ENCODE measurements at places on chromosomes 16 and 17. TPM values are rescaled to one million over a fixed set of nuclear protein-coding genes. Genes with fewer than 3 reads are reported as not detected.
A peak's percentile ranks its signal among the peaks of the same experiment; 100 is the strongest.

Gene CCNF
- 31.4 TPM for total RNA-seq

Gene UMOD
- total RNA-seq, result not detected

Gene BRD7
- total RNA-seq, result 38.4 TPM

Gene TNFSF12
- total RNA-seq, result 24.2 TPM

Gene C16orf89
- not detected for total RNA-seq

Gene SMPD3
- total RNA-seq, result 0.06 TPM

Gene NOG
- total RNA-seq, result 30.6 TPM

Gene IRX3
- total RNA-seq, result not detected

Gene SCNN1B
- total RNA-seq, result 4.1 TPM

Gene PHF23
- 20.8 TPM for total RNA-seq

DNA sequence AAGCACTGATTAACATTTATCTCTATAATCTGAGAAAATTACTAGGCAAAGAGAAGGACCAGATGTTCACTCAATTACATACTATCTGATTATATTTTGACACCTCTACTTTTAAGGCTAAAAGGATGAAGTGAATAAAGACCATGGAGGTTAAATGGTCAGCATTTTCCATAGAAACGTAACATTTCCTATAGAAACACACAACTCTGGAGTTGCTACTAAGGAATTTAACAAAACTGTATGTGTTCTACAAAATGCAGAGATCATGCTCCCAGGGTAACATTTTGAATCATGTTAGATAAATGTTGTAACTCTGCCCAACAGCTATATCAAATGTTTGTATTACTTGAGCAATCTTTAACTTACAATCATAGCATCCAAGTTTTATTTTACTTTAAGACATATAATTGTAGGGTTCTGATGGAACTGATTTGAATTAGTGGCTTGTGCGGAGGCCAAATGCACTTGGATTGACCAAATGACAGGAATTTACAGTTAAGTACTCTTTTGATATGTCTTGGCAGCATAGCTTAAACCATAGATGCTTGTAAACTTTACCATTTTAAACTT is 97.7 kb downstream of the RPGRIP1L start:
- no peak for DNase-seq

DNA sequence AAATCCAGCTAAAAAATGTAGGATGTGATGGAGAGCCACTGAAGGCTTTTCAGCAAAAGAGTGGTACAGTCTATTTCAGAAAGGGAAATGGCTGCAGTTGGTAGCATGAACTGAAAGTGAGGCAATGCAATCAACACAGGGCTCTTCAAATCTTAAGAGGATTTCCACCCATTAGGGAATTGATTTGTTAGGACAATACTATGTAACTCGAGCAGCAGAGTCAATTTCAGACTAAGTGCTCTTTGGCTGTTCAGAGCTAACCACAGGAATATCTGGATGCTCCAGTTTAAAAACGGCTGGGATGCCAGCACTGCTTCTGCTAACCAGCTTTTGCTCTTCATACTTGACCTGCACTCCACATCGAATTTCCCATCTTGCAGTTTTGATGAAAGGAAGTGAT is 24.6 kb downstream of the CACNG1 start:
- DNase-seq, result peak; percentile 14

- DNase-seq, result no peak
These were observed 22.0 kb upstream of the GINS2 start for GRCh38 chr16:85710732-85711131.

GRCh38 chr17:9324864-9325263 is 250.8 kb downstream of the STX8 start:
- no peak for DNase-seq

- DNase-seq, result peak; percentile 75
These were observed 10.1 kb upstream of the TANC2 start for GRCh38 chr17:62955841-62956352.

GRCh38 chr17:44830359-44831288 is 537 bp upstream of the GJC1 start:
- DNase-seq, result peak; percentile 49

GRCh38 chr17:65413390-65413789 is 148.1 kb downstream of the AXIN2 start:
- no peak for DNase-seq

- peak; percentile 46 for DNase-seq
These were observed 81.8 kb upstream of the TOB1 start for GRCh38 chr17:50947782-50948543.

DNA sequence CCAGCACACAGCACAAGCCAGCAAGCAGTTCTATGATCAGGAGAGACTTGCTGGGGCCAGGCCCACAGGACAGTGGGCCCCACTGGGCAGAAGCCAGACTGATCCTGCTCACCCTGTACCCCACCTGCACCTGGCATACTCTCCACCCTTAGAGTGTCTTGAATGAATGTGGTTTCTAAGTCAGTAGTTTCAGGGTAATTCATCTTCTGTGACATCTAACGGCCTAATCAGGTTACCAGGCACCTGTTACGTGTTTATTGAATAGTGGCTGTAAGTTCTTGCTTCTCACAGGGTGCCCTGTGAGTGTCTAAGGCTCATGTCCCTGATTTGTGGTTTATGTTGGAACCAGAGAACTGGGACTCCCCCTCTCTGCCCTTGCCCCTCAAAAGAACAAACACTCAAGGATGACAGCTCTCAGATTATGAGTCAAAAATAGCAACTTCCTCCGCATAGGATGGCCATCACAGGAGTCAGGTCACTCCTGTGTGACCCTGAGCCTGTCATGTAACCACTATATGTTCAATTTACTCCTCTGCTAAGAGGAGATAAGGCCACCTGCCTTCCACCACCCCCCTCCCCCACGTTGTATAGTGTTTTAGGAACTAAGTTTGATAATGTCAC is 7.0 kb upstream of the OR2C1 start:
- no peak for DNase-seq

DNA sequence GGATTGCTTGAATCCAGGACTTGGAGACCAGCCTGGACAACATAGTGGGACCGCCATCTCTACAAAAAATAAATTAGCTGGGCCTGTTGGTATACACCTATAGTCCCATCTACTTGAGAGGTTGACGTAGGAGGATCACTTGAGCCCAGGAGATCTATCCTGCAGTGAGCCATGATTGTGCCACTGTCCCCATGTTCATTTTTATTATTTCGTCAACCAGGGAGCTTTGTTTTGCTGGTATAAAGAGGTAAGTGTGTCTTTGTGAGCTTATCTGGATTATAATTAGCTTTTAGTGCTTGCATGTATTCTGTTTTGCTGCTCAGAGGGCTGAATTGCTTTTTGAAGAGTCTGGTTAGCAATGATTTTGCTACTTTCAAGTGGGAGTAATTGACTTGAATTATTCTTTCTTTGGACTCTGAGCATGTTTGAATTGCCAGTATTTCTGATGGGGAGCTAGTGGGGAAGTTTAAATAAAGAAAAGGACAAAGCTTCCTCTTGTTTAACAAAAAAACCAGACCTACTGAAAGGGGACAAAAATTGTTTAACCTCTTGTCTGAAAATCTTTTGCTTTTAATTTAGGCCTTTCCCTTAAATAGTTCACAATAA is 31.6 kb upstream of the BCAS3 start:
- DNase-seq, result no peak

- DNase-seq, result no peak
These were observed 3.3 kb upstream of the STH start for GRCh38 chr17:45995627-45996270.

DNA sequence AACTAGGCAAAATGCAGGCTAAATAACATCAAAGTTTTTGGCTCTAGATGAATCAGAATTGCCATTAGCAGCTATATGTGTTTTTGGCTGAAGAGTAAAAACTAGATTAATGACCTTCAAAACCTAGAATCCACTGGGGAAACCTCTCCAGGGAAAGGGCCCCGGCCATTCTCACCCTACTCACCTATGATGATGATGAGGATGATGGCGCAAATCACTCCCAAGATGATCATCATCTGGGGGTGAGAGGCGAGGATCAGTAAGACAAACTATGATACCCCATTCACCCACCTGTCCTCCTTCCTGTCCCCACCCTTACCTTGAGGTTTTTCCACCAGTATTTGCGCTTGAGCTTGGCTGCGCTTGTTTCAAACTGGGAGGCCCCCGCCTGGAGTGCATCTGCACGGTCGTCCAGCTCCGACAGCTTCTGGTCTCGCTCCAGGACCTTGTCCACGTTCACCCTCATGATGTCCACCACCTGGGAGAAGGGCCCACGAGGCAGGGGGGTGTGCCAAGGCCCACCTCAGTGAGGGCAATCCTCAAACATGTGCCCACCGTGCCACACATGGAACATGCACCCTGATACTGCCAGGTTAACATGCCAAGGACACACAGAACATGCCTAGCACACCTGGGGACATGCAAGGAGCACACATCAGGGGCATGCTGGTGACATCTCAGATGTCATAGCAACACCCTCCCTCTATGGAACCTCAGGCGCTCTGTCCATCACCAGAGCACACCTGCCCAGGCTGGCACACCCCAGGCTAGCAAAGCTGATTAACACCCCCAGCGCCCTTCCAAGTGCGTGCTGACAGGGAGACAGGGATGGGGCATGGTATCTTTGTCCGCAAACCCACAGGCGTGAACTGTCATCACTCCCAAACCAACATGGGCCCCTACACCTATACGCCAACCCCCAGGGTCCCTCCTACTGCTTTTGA is 1.2 kb downstream of the VAMP2 start:
- no peak for DNase-seq

GRCh38 chr17:68433211-68433610 is 24.1 kb downstream of the WIPI1 start:
- no peak for DNase-seq

- no peak for DNase-seq
These were observed 3.5 kb upstream of the DPEP2NB start for GRCh38 chr16:68019167-68019680.

- DNase-seq, result no peak
These were observed 21.5 kb upstream of the ABCA5 start for GRCh38 chr17:69348429-69348828.

DNA sequence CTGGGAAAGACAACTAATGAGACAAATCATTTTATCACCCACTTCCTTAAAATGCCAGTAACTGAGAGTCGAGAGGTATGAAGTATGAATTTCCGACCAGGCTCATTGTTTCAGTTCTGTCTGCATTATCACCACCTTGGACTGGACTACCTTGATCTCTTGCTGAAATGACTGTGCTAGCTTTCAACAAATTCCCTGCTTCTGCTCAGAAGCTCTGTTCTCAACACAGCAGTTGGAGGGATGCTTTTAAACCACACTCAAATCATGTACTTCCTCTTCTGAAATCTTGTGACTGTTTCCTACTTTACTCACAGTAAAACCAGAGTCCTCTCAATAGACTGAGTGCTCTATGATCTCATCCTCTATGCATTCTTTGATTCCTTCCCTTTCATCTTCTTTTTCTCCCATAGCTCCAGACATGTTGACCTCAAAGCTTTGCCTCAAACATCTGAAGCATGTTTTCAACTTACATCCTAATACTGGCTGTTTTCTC is 195.8 kb downstream of the KCNJ2 start:
- DNase-seq, result no peak

- DNase-seq, result no peak
These were observed 21.9 kb upstream of the EFCAB13 start for GRCh38 chr17:47301831-47302230.

- no peak for DNase-seq
These were observed 968 bp upstream of the PRKAR1A start for GRCh38 chr17:68511254-68511670.

DNA sequence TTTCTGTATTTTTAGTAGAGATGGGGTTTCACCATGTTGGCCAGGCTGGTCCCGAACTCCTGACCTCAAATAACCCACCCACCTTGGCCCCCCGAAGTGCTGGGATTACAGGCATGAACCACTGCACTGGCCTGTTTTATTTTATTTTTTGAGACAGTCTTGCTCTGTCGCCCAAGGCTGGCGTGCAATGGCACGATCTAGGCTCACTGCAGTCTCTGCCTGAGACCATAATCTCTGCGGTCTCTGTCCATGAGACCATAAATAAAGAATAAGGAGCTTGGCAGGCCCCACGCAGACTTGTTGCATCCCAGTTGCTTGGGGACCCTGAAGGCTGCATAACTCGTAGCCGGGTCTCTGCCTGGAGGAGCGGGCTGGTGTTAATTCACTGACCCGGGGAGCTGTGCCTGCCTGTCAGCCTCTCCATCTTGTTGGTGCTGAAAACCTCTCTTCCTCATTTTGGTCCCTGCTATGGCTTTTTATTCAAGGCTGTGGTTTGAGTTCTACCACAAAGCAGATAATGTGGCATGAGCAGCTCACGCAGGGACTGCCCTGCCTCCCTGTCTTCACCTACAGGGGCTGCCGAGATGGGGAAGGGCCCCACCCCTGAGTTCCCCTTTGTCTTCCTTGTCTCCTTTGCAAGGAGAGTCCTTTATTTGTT is 82.1 kb downstream of the MSI2 start:
- no peak for DNase-seq

DNA sequence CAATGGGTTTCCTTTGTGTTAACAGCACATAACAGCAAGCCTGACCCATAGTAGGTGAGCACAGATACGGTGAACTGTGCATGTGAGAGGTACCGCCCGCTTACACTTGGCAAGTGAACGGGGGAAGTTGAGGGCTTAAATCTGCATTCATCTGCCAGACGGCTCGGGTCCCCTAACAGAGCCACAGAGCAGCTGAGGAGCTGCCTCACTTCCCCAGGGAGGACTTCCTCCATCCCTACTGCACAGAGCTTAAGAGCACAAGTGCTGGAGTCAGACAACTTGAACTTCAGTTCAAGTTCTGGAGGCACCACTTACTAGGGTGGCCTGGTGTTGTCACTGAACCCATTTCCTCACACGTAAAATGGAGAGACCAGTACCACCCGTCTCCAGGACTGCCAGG is 13.4 kb downstream of the RAB5C start:
- no peak for DNase-seq

GRCh38 chr16:5041600-5042133 is 7.9 kb upstream of the NAGPA start:
- DNase-seq, result peak; percentile 68

DNA sequence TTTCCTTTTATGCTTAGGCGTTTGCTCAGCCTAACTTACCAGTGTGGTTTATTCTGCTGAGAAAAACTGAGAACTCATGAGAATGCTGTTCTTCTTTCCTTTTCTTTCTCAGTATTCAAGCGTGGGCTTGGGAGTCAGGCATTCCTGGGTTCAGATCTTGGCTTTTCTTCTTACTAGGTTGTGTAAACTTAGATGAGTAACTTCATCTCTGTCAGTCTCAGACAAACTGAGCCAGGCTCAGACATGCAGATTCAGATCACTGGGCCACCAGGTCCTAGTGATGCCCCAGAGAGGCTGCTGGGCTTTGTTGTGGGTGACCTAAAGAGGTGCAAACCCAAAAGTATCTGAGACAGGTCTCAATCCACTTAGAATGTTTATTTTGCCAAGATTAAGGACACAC is 95.8 kb upstream of the MPHOSPH6 start:
- no peak for DNase-seq

- no peak for DNase-seq
These were observed 14.8 kb downstream of the CPD start for GRCh38 chr17:30393491-30393890.

DNA sequence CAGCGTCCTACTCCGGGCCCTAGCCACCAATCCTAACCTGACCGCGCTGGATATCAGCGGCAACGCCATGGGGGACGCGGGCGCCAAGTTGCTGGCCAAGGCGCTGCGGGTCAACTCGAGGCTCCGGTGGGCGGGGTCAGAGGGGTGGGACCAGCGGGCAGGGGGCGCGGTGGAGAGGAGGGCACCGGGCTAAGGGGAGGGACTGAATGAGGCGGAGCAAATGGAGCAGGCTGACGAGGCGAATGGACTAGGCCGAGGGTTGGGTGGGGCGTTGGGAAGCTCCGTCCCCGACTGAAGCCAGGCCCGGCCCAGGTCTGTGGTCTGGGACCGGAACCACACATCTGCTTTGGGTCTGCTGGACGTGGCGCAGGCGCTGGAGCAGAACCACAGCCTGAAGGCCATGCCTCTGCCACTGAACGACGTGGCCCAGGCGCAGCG is 4.6 kb downstream of the CARMIL2 start:
- no peak for DNase-seq

Measured in PC-3 (cell line).